ENCODE measurements at places on chromosomes 7 and 10.
A peak's percentile ranks its signal among the peaks of the same experiment; 100 is the strongest.

DNA sequence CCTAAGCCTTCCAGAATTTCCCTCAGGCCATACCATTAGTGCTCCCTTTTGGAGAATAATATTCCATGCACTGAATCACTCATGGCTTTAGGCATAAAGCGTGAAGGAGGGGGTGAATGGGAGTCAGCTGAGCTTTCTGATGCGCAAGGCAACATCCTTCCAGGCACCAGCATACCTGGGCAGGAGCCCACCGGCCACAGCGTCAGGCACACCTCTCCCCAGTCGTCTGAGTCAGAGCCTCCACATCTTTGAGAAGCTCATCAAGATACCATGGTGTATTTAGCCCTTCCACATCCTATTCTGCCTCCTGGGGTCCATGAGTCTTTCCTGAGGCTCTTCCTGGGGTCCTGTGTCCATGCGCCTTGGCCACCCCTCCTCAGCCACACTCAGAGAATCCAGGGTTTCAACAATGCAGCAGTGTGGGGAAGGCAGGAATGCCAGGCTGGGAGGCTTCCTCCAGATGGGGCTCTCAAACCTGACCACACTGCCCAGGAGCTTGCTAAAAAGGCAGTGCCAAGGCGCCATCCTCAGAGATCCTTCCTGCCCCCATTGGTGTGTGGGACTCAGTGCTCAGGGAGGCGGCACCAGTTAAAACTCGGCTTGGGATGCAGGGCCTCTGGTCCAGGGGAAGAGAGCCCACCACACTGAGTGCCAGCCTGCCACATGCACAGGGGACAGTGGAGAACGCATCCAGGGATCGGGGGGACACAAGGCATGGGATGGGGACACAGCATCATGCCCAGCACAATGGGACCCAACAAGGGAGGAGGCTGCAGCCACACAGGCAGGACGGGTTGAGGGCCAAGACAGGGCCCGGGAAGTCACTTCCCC is 31.6 kb downstream of the RASGEF1A start:
- no peak for DNase-seq

DNA sequence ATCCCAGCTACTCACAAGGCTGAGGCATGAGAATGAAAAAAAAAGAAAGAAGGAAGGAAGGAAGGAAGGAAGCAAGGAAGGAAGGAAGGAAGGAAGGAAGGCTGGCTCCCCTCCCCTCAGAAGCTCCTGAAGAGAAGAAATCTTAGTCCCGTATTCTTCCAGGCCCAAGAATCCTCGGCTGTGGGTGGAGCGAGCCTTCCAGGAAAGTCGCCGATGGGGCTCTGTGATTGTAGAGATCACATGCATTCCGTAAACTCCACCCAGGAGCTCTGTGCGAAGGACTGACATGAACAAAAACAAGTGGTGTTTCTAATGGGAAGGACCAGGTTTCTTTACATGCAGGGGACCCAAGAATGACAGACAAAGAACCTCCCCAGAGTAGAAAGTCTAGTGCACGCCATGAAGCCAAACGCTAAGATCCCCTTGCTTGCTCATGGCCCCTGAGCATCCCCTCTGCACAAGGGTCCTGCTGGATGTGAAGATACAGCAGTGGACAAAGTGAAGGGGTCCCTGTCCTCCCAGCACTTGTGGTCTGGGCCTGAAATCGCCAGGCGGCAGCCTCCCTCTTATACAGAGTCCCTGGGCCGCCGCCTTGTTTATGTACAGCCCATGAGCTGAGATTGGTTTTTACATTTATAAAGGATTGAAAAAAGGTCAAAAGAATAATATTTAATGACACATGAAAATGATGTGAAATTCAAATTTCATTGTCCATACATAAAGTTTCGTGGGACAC is 25.2 kb downstream of the CNPY1 start:
- no peak for DNase-seq

DNA sequence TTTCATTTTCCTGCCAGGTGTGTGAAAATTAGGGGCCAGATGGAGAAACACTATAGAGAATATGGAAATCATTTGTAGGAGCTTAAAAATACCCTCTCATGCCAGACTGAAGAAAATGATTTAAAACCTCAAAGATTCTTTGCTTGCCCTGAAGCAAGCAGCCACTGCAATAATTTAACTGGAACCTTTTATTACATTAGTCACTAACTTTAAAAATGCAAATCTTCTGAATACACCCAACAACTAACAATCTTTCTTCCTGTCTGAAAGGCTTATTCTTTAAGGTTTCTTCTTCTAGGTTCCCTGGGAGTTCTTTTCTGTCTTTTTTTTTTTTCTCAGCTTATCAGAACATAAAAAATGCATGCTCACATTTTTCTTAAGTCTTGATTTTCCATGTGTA is 238.5 kb upstream of the KMT2E start:
- DNase-seq, result no peak

DNA sequence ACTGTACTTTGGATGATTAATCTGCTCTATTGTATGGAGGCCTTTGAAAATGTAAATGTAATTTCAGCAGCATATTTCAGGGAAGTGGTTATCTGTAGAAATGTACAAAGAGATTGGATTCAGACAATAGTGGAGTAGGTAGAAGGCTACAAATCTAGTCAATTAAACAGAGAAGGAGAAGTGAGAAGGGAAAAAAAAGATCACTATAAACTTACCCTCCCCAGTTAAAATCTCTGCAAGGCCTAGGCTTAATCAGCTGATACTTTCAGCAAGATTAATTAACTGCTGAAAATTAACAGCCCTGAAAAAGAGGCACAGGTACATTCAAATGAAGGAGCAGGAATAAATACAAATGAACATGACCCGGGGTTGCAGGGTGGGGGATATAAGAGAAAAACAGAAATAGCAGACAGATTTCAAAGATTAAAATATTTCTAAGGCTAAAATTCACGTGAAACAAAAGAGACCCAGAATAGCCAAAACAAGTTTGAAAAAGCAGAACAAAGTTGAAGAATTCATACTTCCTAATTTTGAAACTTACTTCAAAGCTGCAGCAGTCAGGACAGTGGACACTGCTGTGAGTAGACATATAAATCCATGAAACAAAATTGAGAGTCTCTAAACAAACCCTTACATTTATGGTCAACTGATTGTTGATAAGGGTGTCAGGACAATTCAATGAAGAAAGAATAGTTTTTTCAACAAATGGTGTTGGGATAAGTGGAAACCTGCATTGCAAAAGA is 96.0 kb downstream of the NRCAM start:
- DNase-seq, result no peak

DNA sequence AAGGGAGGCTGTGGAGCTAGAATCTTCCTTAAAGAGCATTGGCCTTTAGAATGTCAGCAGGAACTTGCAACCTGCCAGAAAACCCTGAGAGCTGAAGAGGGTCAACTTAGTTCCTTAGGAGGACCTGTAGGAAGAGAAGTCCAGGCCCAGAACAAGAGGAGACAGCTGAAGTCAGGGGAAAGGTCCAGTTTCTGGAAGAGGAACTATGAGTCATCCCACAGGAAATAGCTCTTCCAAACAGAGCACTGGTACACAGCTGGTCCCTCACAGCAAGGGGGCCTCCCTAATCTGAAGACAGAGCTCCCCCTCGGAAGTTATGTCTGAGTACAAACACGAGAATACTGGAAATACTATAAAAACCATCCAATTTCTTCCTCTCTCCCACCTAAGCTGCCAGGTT is 98.9 kb downstream of the HERPUD2 start:
- DNase-seq, result peak; percentile 44

DNA sequence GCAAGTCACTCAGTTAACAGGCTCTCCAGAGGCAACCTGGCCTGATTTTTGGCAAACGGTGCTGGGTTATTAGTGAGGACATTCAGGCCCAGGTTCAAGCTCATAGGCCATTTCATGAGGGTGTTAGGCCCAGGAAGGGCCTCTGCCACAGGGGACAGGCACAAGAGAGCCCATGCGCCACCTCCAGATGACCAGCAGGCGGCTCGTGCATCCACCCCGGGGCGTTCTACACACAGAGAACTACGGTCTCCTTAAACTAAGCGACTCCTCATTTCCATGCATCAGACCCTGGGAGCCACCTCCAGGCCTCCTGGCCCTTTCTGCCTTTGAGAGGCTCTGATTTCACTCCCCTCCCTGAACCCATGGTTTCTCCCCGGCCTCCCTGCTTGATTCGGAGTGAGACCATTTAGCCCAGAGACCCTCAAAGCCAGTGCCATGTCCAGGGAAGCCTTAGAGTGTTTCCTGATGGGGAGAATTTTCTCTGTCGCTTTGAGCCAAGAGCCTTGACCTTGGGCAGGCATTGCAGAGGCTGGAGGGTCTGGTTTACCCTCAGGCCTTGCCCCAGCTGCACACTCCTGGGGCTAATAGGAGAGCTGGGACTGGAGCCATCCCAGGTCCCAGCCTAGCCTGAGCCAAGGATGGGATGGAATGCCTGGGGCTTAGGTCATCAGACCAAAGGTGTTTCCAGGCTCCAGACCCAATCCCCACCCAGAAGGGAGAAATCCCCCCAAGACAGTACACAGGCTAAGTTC is 188.0 kb downstream of the GRID1 start:
- DNase-seq, result peak; percentile 44

DNA sequence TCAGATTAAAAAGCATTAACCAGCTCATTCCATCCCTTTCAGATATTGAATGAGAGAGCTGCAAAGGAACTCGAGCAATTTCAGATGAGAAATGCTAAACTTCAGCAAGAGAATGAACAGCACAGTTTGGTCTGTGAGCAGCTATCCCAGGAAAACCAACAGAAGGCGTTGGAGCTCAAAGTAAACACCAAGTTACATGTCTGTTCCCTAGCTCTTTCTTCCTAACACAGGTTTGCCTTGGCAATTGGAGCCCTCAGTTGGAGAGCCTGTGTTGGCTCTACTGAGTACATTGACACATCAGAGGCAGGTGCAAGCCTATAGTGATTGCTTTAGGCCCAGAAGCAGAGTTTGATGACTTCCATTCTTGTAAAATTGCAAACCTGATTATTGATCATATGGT is 14.7 kb downstream of the CFAP58 start:
- no peak for DNase-seq

DNA sequence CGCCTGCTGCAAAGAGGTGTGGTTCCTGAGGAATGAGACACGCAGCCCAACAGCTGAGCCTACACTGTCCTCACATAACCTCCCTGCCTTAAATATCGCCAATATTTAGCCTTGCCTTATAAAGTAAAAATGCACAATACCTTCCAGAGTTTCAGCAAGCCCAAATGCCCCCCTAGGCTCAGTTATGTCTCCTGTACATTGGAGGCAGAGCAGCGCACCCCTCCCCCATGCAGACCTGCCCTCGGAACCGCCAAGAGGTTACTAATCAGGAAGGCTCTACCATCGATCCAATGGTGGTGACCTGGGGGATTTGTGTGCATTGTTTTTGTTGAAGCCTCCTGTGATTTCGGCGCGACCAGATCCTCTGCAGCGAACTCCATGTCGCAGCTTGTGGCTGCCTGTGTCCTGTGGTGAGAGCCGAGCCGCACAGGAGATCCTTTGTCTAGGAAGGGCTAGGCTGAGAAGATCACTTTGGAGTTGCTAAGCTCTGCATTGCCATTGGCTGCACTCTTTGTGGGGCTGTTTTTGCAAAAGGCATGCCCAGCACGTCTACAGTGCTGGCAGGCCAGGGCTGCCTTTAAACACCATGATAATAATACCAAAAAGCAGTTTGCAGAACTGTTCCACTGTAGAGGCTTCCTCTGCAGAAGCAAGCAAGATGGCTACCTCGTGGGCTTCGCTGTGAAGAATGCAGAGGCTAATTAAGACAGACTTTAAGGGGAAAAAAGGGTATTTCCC is 40.1 kb downstream of the TET1 start:
- peak; percentile 76 for DNase-seq

DNA sequence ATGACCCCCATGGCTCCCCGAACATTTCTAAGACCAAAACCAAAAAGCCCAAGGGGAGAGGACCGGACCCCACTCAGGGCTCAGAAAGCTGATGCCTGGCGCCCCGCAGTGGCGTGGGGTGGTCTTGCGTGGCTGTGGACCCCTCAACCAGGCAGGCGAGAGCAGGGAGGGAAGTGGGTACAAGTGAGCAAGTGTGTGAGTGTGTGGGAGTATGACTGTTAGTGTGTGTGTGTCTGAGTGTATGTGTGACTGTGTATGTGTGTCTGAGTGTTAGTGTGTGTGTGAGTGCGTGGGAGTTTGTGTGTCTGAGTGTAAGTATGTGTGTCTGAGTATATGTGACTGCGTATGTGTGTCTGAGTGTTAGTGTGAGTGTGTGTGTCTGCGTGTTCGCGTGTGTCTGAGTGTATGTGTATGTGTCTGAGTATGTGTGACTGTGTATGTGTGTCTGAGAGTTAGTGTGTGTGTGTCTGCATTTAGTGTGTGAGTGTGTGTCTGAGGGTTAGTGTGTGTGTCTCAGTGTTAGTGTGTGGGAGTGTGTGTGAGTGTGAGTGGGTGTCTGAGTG is 34.0 kb upstream of the INSIG1 start:
- no peak for DNase-seq

GRCh38 chr7:45451342-45452035 is 122.7 kb upstream of the ADCY1 start:
- no peak for DNase-seq

- no peak for DNase-seq
These were observed 388.7 kb upstream of the NRP1 start for GRCh38 chr10:33723181-33723580.

GRCh38 chr7:126228356-126229061 is 1024.2 kb downstream of the GRM8 start:
- DNase-seq, result no peak

- DNase-seq, result no peak
These were observed 314.0 kb downstream of the DNAJB6 start for GRCh38 chr7:157650801-157651200.

GRCh38 chr7:147436718-147437117 is 1153.8 kb upstream of the C7orf33 start:
- DNase-seq, result no peak

DNA sequence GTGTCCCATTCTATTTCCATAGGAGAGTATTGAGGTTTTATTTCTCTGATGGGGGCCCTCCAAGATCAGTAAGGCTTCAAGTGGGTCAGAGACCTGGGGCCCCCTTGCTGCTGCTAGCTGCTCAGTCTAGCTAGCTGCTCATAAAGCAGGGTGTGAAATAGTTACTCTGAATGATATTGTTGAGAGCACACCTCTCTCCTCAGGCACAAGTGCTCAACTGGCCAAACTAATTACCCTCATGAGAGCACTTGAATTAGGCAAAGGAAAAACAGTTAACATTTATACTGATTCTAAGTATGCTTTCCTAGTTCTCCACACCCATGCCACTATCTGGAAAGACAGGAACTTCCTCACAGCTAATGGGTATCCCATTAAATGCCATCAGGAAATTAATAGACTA is 5.4 kb upstream of the SFTPA1 start:
- no peak for DNase-seq

- DNase-seq, result no peak
These were observed 1.4 kb downstream of the CPA1 start for GRCh38 chr7:130381468-130382312.

DNA sequence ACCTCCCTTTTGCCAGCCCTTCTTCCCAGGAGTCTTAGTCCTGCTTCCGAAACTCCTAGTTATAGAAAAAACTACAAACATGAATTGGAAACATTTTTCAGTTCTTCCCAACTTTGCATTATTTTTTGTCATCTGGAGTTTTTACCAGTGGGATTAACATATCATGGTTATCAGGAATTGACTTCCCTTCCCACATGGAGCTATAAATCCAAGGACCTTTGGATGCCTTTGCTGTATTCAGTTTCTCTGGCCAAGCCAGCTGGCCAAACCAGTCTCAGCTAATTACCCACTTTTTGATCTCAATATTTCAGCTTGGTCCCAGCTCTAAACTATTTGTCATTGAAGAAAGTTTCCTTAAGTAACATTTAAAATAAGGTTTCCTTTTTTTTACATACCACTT is 570.6 kb downstream of the SORCS1 start:
- no peak for DNase-seq

Measured in H54 (cell line).